ENCODE measurements at places on chromosomes 1 and 21. TPM values are rescaled to one million over a fixed set of nuclear protein-coding genes. Genes with fewer than 3 reads are reported as not detected.

- no peaks in the 10 kb centered on the region for H3K36me3 ChIP-seq
- no peak overlapping the region for H3K4me3 ChIP-seq
- no peaks in the 10 kb centered on the region for H3K27me3 ChIP-seq
Observed at GRCh38 chr21:28801906-28802305, 190.8 kb downstream of the LTN1 start.

Gene TNFSF18
- not detected for total RNA-seq

DNA sequence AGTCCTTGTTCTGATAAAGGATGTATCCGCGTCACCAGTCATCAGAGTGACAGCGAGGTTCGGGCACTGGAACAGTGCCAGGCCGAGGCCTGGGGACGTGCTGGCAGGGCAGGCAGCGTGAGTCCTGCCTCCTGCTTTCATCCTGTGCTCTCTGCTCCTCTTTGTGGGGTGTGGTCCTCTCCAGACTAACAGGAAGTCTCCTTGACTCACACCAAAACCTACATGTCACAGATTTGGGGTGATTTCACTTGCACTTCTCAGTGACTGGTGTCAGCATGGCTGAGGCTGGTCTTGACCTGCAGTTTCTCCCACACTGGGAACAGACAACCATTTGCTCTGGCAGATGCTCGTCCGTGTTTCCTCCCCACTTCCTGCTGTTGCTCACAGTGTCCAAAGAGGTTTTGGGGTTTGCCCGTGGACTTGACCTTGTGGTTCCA, 8.8 kb upstream of the NLRP3 start:
- no peaks in the 10 kb centered on the region for H3K4me1 ChIP-seq
- DNase-seq = no peak

Gene MTHFR
- 17.9 TPM for total RNA-seq

- H3K36me3 ChIP-seq = no peaks in the 10 kb centered on the region
- no peak for DNase-seq
- H3K27ac ChIP-seq = no peak overlapping the region
- H3K4me3 ChIP-seq = no peak overlapping the region
- H3K4me1 ChIP-seq = no peaks in the 10 kb centered on the region
Observed at GRCh38 chr1:21200767-21201166, 24.1 kb upstream of the EIF4G3 start.

DNA sequence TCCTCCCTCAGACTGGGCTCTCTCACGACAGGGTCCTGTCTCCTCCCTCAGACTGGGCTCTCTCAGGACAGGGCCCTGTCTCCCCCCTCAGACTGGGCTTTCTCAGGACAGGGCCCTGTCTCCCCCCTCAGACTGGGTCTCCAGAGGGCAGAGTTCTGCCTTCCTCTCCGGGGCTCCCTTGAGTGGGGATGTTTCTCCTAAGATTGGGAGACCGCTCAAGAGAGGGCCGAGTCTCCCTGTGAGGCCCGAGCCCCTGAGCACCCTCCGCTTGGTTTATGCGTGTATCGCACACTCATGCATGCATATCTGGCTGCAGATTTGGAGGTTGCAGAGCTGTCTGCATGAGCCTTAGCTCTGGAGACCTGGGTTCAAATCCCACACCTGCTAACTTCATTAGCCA, 39.3 kb upstream of the CSF3R start:
- no peak for DNase-seq
- H3K4me1 ChIP-seq = no peaks in the 10 kb centered on the region
- no peak overlapping the region for H3K27ac ChIP-seq
- no peaks in the 10 kb centered on the region for H3K27me3 ChIP-seq

GRCh38 chr1:46413596-46413985, 19.5 kb downstream of the FAAH start:
- peaks cover 18% of the 10 kb centered on the region for H3K36me3 ChIP-seq
- H3K27ac ChIP-seq = no peak overlapping the region
- no peak for DNase-seq
- H3K4me1 ChIP-seq = peaks cover 4% of the 10 kb centered on the region

DNA sequence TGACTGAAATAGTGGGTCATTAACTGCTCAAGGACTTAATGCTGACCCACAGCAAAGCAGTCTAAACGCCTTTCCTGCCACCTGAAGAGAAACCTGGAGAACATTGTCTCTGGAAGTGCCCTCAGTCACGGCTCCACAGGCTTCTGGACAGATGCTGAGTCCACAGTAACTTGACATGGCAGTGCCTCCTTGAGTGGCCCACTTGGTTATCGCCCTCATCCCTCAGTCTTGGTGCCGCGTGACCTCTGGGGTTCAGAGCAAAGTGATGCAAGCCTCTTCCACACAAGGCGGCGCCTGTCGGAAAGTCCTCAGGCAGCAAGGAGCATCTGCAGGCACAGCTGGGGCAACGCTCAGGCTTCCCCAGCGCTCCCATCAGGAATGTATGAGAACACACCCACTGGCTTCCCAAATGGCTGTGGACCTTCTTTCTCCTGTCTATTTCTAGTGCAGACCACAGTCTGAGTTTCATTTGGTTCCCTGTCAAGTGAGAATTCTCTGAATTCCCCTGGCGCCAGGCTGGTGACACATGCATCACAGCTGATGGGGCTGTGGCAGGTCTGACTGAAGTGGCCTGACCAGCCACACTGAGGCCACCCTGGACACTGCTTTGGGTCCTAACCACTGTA, 13.0 kb upstream of the ANGPTL7 start:
- no peaks in the 10 kb centered on the region for H3K36me3 ChIP-seq
- H3K4me1 ChIP-seq = no peaks in the 10 kb centered on the region
- no peaks in the 10 kb centered on the region for H3K27me3 ChIP-seq

- no peaks in the 10 kb centered on the region for H3K27me3 ChIP-seq
- H3K36me3 ChIP-seq = no peaks in the 10 kb centered on the region
- no peak for DNase-seq
- H3K4me1 ChIP-seq = no peaks in the 10 kb centered on the region
- no peak overlapping the region for H3K27ac ChIP-seq
Observed at GRCh38 chr1:108609483-108610049, 49.7 kb downstream of the EEIG2 start.

Gene MARK1
- 20.5 TPM for total RNA-seq

Gene GPR161
- 17.3 TPM for total RNA-seq

- no peaks in the 10 kb centered on the region for H3K27me3 ChIP-seq
- no peaks in the 10 kb centered on the region for H3K4me1 ChIP-seq
- H3K4me3 ChIP-seq = no peak overlapping the region
- no peak for DNase-seq
- H3K36me3 ChIP-seq = no peaks in the 10 kb centered on the region
- no peak overlapping the region for H3K27ac ChIP-seq
Observed at GRCh38 chr1:175399795-175400194, 207.2 kb upstream of the KIAA0040 start.

DNA sequence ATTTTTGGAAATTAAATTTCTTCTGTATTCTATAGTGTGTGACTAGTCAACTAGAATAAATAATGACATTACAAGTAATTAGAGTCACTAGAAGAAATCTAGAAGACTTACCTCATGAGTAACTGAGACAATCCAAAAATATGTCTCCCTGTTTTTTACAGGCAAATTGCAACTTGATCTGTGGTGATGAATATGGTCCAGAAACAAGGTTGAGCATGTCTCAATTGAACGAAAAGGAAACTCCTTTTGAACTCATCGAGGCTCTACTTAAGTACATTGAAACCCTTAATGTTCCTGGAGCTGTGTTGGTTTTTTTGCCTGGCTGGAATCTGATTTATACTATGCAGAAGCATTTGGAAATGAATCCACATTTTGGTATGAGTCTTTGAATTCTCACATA, 36.7 kb downstream of the DHX9 start:
- H3K4me1 ChIP-seq = no peaks in the 10 kb centered on the region
- H3K27me3 ChIP-seq = no peaks in the 10 kb centered on the region
- no peak overlapping the region for H3K4me3 ChIP-seq
- DNase-seq = no peak
- no peak overlapping the region for H3K27ac ChIP-seq

Gene CEP170
- 97.2 TPM for total RNA-seq

Gene C21orf58
- 26.1 TPM for total RNA-seq

GRCh38 chr1:7401814-7402547, 369.1 kb upstream of the VAMP3 start:
- H3K4me3 ChIP-seq = no peak overlapping the region
- no peaks in the 10 kb centered on the region for H3K36me3 ChIP-seq
- H3K27me3 ChIP-seq = no peaks in the 10 kb centered on the region
- no peak for DNase-seq
- no peak overlapping the region for H3K27ac ChIP-seq

GRCh38 chr1:223175032-223175431, 32.0 kb upstream of the TLR5 start:
- H3K4me3 ChIP-seq = no peak overlapping the region
- no peaks in the 10 kb centered on the region for H3K36me3 ChIP-seq
- no peaks in the 10 kb centered on the region for H3K27me3 ChIP-seq
- H3K27ac ChIP-seq = no peak overlapping the region

- H3K4me1 ChIP-seq = no peaks in the 10 kb centered on the region
- no peak overlapping the region for H3K4me3 ChIP-seq
- DNase-seq = no peak
Observed at GRCh38 chr1:41073971-41074370, 52.4 kb upstream of the SLFNL1 start.

DNA sequence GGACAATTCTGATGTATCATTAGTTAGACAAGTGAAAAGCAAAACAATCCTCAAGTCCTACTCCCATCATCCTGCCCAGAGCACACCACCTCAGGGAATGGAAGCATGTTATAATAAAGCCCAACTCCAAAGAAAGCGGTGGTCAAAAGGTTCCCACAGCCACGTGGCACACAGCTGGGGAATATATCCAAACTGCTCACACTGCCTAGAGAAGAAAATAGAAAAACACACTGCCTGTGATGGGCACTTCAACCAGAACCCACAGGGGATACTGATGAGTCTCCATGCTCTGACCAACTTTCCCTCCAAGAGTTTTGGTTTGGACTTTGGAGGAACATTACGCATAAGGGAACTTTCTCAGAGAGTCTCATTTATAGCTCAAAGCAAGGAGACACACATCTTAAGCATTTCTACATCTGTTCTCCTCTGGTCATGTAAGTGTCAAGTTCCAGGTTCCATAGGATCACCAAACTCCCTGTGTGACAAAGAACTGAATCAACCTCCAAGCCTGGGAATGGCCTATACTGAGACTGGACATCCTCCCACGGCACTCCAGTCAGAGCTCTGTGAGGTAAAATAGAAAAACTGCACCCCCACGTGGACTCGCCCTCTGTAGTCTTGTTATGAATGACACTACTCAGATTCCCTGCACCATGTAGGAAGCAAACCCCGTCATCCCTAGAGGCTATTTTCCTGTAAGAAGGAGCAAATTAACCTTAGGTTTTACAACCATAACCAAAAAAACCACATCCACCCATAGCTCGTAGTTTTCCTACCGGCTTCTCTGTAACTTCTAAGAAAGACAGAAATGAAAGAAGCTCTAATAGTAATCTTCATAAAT, 12.2 kb downstream of the DSTYK start:
- no peak overlapping the region for H3K27ac ChIP-seq
- H3K4me3 ChIP-seq = no peak overlapping the region
- no peaks in the 10 kb centered on the region for H3K36me3 ChIP-seq
- DNase-seq = no peak
- no peaks in the 10 kb centered on the region for H3K27me3 ChIP-seq

DNA sequence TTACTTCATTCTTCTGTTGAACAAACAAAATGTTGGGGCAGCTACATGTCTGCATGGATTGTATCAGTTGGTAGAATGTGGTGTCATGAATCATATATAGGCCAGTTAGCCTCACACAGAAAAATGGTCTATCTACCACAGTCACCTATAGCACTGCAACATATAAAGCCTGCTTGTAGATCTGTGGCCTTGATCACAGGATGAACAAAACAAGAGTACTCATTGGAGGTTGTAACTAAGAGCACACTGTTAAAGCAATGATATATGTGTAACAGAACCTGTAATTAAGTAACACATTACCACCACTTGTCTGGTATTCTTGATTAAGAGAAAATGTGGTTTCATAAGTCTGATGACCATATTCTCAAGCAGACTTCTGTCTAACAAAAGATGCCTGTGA, 167.3 kb upstream of the SGIP1 start:
- no peak for DNase-seq
- H3K36me3 ChIP-seq = peaks cover 8% of the 10 kb centered on the region
- H3K4me1 ChIP-seq = no peaks in the 10 kb centered on the region
- no peak overlapping the region for H3K27ac ChIP-seq
- no peak overlapping the region for H3K4me3 ChIP-seq

DNA sequence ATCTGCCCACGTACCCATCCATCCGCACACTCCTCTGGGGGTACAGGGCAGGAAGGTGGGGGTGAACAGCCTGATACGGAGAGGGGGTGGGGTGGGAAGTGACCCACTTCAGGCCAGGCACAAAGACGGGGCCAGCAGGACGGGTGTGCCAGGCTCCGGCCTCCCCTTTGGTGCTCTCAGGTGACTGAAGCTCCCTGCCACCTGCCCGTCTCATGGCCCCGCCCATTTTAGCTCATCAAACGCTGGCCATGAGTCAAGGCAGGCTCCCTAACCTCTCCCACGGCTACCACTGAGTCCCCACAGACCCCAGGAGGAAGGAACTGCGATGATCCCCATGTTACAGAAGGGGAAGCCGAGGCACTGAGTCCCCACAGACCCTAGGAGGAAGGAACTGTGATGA, 109.6 kb downstream of the CRYAA start:
- H3K27ac ChIP-seq = no peak overlapping the region
- DNase-seq = no peak
- no peaks in the 10 kb centered on the region for H3K36me3 ChIP-seq
- H3K27me3 ChIP-seq = no peaks in the 10 kb centered on the region
- no peak overlapping the region for H3K4me3 ChIP-seq
- H3K4me1 ChIP-seq = peaks cover 11% of the 10 kb centered on the region

- H3K27ac ChIP-seq = no peak overlapping the region
- H3K4me3 ChIP-seq = no peak overlapping the region
- no peak for DNase-seq
- H3K4me1 ChIP-seq = no peaks in the 10 kb centered on the region
- no peaks in the 10 kb centered on the region for H3K27me3 ChIP-seq
Observed at GRCh38 chr1:178908358-178908757, 37.5 kb upstream of the ANGPTL1 start.

DNA sequence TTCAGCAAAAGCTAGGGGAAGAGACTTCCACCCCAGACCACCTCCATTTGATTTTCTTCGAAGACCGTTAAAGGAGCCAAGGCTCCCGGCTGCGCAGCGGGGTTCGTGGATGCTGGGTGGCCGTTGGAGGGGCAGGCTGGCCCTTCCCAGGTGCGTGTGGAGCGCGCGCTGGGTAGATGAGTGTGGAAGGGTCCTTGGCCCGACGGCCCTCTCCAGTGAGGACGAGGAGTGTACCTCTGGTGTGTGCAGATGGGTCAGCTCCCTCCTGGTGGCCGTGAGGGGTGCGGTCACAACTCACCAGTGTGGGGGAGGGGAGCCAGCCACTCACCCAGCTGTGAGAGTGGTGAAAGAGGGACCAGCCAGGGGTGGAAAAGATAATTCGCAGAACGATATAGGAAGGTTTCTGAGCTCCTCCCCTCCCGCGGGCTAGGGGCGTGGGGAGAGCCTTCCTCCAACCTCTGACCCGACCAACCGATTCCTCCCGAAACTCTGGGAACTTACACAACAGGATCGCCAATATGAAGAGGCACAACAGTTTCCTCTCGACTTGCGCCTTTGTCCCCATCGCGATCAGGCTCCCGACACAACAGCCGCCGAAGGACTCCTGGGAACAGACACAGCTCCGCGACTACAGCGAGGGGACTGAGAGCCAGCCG, at the start of gene F11R:
Gene F11R (minus strand): TSS at position 644 of the 656 bp plus-strand sequence. CDS start 79 bp downstream, at position 565.
- peak; percentile 79 for DNase-seq
- peak within 1 kb of the TSS; percentile 94 for H3K4me3 ChIP-seq
- peaks cover 15% of the 10 kb centered on the region for H3K4me1 ChIP-seq
- H3K27me3 ChIP-seq = no peaks in the 10 kb centered on the region
- peak within 1 kb of the TSS; percentile 93 for H3K27ac ChIP-seq

GRCh38 chr1:8276173-8276914, 41.6 kb upstream of the SLC45A1 start:
- H3K4me3 ChIP-seq = no peak overlapping the region
- H3K27ac ChIP-seq = no peak overlapping the region
- H3K27me3 ChIP-seq = no peaks in the 10 kb centered on the region
